ENCODE measurements at places on chromosomes 1 and 21. TPM values are rescaled to one million over a fixed set of nuclear protein-coding genes. Genes with fewer than 3 reads are reported as not detected.

- DNase-seq: no peak
Measured at GRCh38 chr21:35335951-35336446, 286.9 kb upstream of the RUNX1 start.

DNA sequence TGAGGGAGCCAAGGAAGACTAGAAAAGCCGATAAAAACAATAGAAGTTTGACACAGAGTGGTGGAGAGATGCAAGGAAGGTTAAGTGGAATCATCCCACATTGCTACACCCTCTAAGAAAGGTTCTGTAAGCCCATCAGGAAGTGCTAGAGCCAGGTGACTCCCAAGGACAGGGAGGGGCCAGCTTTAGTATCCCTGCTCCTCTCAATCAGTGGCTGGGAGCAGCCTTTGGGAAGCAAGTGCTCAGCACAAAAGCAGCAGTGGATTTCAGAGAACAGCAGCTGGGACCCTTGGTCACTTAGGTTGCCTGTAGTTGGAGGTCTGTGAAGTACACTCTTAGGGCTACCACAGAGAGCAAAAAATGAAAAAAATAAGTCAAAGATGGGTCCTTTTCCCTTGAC is 42.5 kb downstream of the NME7 start:
- DNase-seq: no peak

Gene GBP7
- total RNA-seq: not detected

GRCh38 chr1:201146626-201147390 is 7.5 kb downstream of the TMEM9 start:
- DNase-seq: no peak

Gene CRP
- total RNA-seq: not detected

DNA sequence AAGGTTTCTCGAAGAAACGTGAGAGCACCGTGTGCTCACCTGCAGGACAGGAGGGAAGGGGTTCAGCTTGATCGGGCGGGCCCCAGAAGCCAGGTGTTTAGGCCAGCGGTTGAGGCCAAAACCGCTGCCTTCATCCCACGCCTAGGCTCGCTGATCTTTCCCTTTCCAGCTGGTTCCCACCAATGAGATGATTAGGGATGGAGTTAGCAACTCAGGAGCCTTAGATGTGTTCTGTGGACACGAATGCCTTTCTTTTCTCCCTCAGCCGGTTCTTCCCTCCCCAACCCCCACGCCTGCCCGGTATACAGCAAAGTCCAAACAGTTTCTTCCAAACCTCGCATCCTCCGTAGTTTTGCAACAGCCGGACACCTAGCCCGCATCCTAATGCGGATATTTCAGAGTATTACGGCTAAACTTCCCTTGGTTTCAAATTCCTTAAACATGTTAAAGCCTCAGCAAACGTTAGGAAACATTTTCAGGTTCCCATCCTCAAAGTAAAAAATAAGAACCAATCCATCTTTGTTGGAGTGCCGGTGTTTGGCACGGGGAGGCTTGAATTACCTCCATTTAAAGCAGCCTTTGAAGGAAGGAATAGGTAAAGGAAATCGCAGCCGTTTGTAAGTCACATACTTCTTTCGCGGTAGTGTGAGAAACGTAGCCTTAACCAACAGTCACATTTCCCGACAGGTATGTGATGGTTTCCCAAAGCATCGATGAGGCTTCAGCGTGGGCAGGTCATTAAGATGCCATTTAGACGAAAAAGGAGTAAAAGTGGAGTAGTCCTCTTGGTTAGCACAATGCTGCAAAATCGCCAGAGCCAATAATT is 1.1 kb downstream of the LRRC8C start:
- peak; percentile 56 for DNase-seq

Gene LINGO4
- not detected for total RNA-seq

- no peak for DNase-seq
Measured at GRCh38 chr1:199197695-199198094, 558.9 kb downstream of the PTPRC start.

- DNase-seq: no peak
Measured at GRCh38 chr1:190102757-190103326, 374.8 kb downstream of the BRINP3 start.

DNA sequence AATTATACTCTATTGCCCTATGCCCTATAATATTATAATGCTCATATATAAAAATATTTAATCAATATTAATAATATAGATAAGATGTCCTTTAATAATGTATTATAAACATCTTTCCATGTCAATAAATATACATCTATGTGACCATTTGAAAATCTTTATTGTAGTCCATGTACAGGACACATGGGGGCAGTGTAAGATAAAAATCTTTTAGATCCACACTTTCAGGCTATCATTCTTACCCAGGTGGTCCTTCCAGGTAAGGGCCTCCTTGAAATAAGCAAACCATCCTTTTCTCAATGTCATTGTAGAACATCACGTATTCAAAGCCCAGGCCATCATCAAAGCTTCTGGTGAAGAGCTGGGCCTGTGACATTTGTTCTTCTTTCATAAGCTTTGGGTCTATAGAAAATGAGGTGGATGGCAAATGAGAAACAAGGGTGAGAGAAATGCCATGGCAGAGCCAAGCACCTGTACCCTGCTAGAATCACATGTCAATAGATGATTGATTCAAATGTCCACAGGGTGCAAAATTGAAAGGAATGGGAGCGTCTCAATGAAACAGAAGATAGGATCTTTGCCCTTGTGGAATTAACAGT is 20.2 kb downstream of the THEM4 start:
- DNase-seq: no peak

Gene SIPA1L2
- total RNA-seq: 9.9 TPM

Gene GSTM5
- not detected for total RNA-seq

GRCh38 chr1:33874636-33875035 is 10.8 kb downstream of the HMGB4 start:
- no peak for DNase-seq

DNA sequence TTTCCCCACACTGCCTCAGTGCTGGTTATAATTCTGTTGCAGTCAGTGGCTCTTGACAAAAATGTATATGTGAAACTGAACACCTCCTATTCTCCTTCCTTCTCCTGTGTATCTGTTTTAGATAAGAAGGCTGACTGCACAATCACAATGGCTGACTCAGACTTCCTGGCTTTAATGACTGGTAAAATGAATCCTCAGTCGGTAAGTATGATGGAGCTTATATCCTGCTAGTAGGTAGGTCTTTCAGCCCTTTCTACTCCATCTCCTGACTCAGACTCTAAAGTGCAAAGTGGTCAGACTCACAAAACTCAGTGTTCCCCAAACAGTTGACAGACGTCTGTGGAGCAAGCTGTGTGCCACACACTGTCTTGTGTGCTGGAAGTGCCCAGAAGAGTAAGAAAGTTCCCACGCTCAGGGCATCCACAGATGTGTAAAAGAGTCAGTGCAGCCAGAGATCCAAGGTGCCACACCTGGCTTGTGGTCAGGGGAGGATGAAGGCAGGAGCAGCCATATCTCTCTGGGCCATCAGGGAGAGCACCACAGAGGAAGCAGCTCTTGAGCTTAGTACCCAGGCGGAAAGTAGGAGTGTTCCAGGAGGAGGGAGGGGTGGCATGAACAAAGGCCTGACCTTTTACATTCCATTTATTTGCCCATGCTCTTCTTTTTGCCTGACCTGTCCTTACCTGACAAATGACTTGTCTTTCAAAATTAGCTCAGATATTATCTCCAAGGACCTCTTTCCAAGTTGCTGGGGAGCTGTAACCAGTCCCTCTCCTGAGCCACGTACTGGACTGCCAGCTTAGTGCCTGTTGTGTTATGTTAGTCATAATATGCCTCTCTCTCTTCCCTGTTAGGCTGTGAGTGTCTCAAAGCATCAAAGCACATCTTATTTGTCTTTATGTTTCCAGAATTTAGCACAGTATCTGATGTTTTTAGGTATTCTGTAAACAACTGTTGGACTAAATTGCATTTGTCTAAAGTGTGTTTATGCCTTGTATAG is 14.0 kb upstream of the PODN start:
- DNase-seq: no peak

- no peak for DNase-seq
Measured at GRCh38 chr1:100928128-100928527, 32.2 kb downstream of the SLC30A7 start.

DNA sequence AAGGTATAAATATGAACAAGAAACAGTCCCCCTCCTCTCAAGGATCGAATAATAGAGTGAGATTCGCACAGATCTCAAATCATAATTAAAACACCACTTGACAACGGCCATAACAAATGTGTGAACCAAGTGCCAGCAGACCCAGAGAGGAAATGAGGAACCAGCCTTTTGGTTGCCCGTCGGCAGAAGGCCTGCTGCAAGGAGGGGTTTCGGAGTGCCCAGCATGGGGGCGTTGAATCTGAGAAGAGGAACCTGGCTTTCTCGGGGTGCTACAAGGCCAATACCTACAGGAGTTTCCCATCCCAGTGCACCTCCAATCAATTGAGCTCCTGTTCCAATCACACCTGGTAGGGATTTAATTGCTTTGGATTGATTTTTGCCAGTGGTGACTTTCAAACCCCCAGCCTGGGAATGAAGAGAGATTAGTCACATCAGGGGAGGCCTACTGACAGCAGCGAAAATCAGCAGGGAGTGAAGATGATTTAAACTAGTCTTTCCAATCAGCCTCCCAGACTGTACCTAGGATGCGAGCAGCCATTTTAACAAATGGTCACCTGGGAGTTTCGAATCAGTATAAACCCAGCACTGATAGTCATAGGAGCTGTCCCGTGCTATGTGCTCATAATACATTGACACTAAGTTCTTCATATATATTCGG is 263.8 kb downstream of the KAZN start:
- no peak for DNase-seq

DNA sequence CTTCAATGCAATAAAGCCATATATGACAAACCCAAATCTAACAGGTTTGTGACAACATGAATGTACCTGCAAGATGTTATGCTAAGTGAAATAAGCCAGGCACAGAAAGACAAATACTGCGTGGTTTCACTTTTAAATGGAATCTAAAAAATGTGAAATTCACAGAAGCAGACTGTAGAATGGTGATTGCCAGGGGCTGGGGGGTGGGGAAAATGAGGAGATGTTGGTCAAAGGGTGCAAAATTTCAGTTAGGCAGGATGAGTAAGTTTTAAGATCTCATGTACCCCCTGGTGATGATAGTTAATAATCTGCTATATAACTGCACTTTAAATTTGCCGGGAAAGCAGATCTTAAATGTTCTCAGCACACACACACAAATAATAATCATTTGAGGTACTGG is 160.5 kb downstream of the PTBP2 start:
- no peak for DNase-seq

- no peak for DNase-seq
Measured at GRCh38 chr1:53568540-53568939, 109.3 kb downstream of the DMRTB1 start.

DNA sequence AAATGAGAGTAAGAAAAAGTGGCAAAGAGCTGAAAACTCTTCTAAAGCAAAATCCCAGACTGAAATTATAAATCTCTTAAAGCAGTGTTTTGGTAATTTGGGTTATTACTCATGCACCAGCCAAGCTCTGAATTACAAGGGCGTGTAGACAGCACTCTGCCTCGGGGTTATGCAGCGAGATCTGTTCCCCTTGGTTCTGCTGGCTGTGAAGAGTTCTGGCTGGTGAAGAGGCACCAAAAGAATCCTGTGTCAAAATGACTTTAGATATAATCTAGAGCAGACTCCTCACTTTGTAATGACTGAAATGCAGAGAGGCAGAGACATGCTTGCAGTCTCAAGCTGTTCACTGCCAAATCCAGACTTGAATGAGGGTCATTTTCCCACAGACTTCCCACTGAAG is 461.8 kb upstream of the CXADR start:
- DNase-seq: no peak

Gene LAMC1
- 220 TPM for total RNA-seq

Gene HTR6
- not detected for total RNA-seq

Gene PEAR1
- total RNA-seq: 1.0 TPM

DNA sequence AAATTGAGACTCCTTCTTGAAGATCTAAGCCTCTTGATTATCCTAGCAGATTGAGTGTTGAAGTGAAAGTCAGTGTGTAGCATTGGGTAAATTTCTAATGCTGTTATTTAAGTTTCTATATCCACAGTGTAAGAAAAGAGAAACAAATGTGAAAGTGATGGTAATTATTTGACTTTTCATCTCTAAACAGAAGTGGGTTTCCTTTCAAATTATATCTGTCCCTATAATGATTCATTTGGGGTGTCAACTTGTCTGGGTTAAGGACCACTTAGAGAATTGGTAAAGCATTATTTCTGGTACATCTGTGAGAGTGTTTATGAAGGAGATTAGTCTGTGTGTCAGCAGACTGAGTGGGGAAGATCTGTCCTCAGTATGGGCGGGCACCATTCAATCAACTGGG is 133.0 kb upstream of the HMCN1 start:
- no peak for DNase-seq

DNA sequence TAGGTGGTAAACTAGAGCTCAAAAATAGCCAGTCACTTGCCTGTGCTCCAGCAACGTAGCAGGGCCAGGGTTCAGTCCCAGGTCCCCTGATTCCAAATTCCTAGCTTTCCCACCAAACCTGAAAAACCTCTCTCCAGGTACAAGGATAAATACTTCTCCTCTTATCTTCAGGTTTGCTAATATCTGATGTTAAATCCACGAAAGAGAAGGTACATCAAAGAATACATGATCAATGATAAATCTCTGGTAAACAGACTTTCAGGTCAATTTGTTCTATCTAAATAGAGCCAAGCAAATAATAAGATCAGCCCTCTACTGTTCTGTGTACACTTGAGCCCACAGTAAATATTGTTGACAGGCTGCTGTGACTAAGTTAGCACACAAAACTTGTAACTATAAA is 52.1 kb upstream of the AKT3 start:
- DNase-seq: no peak

GRCh38 chr21:44300262-44300959 is 558 bp downstream of the PFKL start:
- peak; percentile 74 for DNase-seq

Gene AGMAT
- 0.53 TPM for total RNA-seq

DNA sequence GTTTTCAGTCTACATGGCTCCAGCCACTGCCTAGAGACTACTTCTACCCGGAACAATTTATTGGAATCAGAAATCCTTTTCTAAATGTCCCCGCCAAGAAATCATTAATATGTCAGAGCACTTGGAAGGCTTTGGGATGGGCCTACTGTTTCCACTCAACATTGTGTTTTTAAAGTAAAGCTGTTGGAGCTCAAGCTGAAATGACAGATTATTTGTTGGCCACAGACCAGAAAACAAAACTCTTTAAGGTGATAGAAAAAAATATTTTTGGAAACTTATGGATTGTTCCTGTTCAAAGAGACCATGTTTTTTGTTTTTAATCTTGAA is 496 bp downstream of the VPS45 start:
- DNase-seq: no peak

Gene AMIGO1
- total RNA-seq: 0.41 TPM

DNA sequence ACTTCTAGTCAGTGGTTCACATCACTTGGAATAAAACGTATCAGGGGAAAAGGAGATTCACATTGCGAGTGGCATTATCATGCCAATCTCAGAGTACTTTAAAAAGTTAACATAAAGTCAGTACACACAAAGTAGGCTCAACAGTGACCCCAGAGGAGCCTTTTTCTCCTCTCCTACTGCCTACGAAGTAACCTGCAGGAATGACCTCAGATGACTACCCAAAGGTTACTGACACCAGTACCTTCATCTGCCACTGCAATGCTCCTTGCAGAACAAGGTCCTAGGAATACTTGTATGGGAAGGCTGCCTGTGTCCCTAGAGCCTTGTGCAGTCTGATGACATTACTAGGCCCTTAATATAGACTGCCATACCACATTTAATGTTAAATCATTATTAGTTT is 389.8 kb upstream of the LYPLAL1 start:
- DNase-seq: no peak

Gene DMRTA2
- total RNA-seq: 15.0 TPM

- no peak for DNase-seq
Measured at GRCh38 chr1:62905872-62906271, 121.9 kb downstream of the ATG4C start.
